ENCODE measurements at places on chromosomes 1 and 21. TPM values are rescaled to one million over a fixed set of nuclear protein-coding genes. Genes with fewer than 3 reads are reported as not detected.

DNA sequence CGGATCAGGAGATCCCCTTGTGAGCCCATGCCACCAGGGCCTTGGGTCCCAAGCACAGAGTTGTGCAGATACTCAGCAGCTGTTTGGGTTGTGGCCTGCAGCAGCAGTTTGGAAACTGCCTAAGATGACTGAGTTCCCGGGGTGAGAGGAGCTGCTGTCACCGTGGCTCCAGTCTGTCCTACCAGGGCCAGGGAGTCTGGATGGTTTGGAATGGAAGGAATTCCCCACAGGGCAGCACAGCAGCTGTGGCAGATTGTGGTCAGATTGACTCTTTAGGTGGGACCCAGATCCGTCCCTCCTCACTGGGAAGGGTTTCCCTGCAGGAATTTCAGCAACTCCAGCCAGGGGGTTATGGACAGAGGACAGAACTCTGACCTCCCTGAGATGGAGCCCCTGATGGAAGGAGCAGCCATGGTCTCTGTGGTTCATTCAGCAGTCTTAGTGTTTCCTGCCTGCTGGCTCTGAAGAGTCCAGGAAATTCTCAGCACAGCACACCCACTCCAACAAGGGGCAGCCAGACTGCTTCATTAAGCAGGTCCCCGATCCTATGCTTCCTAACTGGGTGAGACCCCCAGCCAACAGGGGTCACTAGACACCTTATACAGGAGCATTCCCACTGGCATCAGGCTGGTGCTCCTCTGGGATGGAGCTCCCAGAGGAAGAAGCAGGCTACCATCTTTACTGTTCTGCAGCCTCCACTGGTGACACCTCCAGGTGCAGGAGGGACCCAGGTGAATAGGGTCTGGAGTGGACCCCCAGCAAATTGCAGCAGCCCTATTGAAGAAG is 51.5 kb upstream of the TNFSF4 start:
- H3K4me3 ChIP-seq, result no peak overlapping the region
- no peak for DNase-seq
- H3K27ac ChIP-seq, result no peak overlapping the region
- H3K27me3 ChIP-seq, result no peaks in the 10 kb centered on the region
- H3K36me3 ChIP-seq, result no peaks in the 10 kb centered on the region
- no peaks in the 10 kb centered on the region for H3K4me1 ChIP-seq

DNA sequence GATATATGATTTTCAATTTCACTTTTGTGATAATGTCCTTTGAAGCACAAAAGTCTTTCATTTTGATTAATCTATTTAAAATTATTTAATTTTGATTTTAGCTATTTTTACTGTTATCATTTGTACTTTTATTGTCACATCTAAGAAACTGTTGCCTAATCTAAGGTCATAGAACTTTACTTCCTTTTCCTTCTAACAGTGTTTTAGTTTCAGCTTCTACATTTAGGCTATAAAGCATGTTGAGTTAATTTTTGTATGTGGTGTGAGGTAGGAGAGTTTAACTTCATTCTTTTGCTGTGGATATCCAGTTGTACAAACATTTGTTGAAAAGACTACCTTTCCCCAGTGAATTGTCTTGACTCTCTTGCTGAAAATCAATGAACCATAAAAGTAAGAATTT is 204.5 kb downstream of the TM2D1 start:
- H3K4me1 ChIP-seq, result no peaks in the 10 kb centered on the region
- DNase-seq, result no peak
- H3K27ac ChIP-seq, result no peak overlapping the region
- H3K4me3 ChIP-seq, result no peak overlapping the region

DNA sequence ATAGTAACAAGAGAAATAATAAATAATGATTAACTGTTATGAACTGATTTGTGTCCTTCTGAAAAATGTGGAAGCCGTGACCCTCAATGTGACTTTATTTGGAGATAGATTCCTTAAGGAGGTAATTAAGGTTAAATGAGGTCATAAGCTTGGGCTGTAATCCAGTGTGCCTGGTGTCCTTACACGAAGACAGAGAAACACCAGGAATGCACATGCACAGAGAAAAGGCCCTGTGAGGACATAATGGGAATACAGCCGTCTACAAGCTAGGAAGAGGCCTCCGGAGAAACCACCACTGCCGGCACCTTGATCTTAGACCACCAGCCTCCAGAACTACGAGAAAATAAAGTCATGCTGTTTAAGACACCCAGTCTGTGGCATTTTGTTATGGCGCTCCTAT is 215.9 kb downstream of the NEGR1 start:
- no peaks in the 10 kb centered on the region for H3K36me3 ChIP-seq

DNA sequence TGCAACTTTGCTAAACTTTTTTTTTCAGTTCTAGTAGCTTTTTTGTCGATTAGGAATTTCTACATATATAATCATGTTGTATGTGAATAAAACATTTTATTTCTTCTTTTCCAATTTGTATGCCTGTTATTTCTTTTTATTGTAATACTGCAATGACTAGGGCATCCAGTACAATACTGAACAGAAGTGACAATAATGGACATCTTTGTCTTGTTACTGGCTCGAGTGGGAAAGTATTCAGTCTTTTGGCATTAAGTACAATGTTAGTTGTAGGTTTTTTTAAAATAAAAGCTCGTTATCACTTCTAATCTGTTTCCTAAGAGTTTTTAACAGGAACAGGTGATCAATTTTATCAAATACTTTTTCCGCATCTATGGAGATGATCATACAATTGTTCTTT is 9.8 kb downstream of the STPG1 start:
- no peaks in the 10 kb centered on the region for H3K4me1 ChIP-seq
- no peak overlapping the region for H3K27ac ChIP-seq
- DNase-seq, result no peak
- no peaks in the 10 kb centered on the region for H3K36me3 ChIP-seq
- H3K4me3 ChIP-seq, result no peak overlapping the region

GRCh38 chr1:22359427-22359826 is 92.2 kb upstream of the ZBTB40 start:
- no peak overlapping the region for H3K4me3 ChIP-seq
- no peaks in the 10 kb centered on the region for H3K36me3 ChIP-seq
- no peak for DNase-seq
- no peak overlapping the region for H3K27ac ChIP-seq
- H3K4me1 ChIP-seq, result no peaks in the 10 kb centered on the region

- H3K4me3 ChIP-seq, result no peak overlapping the region
- H3K4me1 ChIP-seq, result no peaks in the 10 kb centered on the region
- no peak for DNase-seq
- peaks cover 26% of the 10 kb centered on the region for H3K36me3 ChIP-seq
- H3K27me3 ChIP-seq, result no peaks in the 10 kb centered on the region
These were observed 8.9 kb downstream of the HYI start for GRCh38 chr1:43444836-43445235.

The MX1 gene
- 1.2 TPM for total RNA-seq

The CFAP107 gene
- not detected for total RNA-seq

The LINGO4 gene
- not detected for total RNA-seq

The TNN gene
- total RNA-seq, result 0.09 TPM

Measured in A673 (cell line).